ENCODE measurements at places on chromosomes 2 and 18.

- DNase-seq: no peak
Measured at GRCh38 chr2:240579071-240579762, 7.3 kb upstream of the CAPN10 start.

DNA sequence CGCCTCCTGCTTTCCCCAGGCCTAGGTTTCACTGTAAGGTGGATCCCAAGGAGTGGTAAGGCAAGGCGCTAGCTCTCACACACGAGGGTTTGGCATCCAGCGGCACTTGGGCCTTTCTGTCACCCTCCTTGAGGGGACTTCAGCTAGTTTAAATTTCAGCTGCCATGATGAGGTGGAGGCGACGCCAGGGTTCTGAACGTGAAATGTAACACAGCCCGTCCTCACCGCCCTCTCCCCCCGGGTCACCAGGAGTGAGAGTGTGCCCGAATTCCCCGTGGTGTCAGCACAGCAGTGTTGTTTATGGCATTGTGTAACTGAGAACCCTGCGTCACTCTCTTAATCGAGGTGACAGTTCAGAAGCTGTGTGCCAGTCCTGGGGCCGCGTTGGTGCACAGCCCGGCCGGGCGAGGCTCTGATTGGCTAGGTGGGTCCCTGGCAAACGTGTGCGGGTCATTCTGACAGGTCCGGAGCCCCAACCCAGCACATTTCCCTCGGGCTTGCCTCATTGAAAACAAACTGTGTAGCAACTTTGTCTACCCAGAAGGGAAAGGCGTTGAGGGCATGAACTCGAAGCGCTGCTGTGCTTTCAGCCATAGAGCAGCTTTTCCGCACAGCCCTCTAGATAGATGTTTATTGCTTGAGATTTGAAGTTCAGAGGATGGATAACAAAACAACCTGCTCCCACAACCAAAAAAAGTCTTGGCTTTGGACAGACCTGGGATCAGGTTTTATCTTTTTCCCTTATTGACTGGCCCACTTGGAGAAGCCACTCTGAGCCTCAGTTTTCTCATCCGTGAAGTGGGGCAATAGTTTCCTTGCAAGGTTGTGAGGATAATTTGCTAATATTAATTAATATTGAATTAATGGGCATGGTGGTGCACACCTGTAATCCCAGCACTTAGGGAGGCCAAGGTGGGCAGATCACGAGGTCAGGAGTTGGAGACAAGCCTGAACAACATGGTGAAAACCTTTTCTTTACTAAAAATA is 4.9 kb downstream of the CIDEA start:
- DNase-seq: no peak

DNA sequence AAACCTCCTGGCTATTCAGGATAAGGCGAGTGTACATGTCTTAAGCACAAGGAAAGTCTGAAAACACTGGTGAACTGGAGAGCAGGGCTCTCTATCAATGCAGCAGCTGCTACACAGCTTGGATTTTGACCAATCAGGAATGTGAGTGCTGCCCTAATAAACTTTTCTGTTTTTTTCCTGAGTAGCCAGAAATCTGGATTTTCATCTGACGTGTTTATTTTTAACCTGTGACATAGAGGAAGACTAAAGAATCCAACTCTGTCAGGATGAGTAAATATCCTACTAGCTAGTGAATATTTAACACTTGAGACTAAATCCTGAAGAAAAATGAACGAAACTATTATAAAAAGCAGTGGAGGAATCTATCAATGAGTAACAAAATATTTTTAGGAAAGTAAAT is 1638.9 kb downstream of the LRP1B start:
- no peak for DNase-seq

DNA sequence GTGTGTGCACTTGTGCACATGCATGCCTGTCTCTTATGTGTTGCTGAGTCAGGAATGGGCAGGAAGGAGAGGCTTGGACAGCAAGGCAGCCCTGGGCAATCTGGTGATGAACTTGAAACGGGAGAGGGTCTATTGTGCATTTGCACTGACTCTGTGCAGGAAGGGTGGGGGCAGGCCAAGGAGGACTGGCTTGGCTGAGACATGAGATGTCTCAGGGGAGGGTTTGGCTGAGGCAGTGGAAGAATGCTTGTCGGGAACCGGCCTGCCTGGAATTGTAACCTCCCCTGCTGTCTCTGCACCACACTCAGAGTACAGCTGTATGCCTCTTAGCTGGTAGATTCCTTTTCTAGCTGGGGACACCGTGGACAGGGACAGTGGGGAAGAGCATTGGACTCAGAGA is 176.1 kb upstream of the TNP1 start:
- DNase-seq: no peak

DNA sequence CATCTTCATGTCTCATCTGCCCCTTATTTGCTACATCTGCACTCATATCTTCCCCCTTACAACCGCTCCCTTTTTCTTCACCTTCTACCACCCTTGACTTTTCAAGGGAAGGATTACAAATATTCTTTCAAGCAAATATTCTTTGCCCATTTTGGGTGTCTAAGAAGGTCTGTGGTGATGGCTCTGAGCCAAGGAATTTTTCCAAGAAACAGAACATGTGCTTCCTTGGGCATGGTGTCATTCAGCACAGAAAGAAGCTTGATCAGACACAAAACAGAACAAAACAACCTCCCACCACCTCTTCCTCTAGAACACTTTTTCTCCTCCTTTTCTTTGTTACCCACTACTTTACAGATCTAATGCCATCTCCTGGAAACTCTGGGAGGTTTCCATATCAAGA is 313.7 kb downstream of the SATB2 start:
- DNase-seq: no peak

DNA sequence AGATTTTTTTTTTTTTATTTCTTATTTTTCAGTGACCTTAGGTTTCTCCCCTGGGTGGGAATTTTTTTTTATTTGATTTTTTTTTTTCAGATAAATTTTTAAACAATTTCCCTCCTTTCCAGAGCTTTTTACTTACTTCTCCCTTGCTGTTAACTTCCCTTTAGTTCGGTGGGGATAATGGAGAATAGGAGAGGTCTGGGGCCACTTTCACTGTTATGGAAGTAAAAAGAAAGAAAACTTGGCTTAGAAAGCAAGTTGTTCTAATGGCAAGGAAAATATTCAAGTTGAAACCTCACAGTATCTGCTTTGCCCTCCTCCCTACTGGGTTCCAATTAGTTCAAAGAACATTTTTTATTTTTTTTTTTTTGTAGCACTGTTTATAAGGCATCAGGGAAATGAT is 537.1 kb upstream of the NXPH2 start:
- DNase-seq: no peak

DNA sequence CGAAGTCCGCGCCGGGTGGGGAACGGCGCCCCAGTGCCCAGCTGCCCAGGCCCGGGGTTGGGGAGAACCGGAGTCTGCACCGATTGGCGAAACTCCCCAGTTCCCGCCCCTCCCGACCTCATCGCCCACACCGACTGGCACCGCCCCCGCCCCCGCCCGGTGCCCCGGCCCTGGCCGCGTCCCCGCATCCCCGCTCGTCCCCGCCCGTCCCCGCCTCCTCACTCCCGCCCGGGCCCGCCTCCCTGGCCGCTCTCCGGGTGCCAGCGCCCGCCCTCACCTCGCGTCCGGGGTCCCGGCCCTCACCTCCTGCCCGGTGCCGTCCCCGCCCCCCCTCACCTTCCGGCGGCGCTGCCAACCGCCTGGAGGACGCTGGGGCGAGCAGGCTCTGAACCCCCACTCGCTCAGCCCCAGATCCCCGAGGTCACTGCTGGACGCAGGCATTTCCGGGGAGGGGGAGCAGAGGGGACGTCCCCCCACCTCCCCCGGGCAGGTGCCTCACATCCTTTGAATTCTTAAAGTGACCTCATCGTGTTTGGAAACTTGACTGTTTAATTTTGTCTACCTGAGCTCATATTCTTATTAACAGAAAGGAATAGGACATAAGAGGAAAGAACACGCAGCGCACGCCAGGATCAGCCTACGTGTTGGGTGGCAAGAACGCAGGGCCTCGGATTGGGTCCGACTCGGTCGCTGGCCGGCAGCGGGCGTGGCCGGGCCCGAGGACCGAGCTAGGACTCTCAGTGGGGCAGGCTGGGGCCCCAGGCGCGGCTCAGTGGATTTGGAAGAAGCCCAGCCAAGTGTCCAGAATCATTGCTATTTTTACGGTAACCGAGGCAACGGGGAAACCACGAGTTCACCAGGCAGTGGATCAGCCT is at the start of gene FAM110C:
FAM110C (minus strand) TSS at position 35 of the 875 bp plus-strand sequence. CDS start 120 bp downstream, outside the sequence.
- DNase-seq: no peak

DNA sequence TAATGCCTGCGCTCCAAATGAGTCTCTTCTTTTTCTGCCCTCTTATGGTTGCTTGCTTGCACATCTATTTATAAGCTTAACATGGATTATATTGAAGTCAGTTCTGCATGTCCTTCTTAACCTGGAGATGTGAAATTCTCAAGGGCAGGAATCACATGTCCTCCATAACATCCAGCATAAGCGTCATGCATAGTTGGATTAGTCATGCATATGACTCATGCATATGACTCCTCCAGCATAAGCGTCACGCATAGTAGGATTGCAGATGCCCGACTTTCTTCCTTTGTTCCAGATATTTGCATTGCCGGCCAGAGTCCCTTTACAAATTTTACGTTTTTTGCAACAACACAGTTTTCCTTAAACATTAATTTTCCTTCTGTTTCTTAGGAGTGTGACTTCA is 308.6 kb downstream of the TGIF1 start:
- DNase-seq: peak; percentile 94

DNA sequence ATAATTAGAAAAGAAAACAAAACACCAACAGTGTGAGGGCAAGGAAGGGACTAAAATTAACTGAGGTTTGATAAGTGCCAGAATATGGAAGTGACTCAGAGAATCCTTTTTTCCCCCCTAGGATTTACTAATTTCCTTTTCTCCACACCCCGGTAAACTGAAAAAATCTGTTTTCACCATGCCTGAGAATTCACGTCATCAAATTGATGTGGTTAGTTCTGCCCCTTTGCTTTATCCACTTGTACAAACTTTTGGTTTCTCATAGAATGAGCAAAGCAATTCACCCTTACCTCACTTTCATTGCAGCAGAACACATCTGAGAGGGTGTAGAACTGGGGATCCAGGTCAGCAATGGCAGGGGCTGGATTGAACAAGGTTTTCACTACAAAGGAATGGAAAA is 57.8 kb downstream of the RBKS start:
- peak; percentile 5 for DNase-seq

DNA sequence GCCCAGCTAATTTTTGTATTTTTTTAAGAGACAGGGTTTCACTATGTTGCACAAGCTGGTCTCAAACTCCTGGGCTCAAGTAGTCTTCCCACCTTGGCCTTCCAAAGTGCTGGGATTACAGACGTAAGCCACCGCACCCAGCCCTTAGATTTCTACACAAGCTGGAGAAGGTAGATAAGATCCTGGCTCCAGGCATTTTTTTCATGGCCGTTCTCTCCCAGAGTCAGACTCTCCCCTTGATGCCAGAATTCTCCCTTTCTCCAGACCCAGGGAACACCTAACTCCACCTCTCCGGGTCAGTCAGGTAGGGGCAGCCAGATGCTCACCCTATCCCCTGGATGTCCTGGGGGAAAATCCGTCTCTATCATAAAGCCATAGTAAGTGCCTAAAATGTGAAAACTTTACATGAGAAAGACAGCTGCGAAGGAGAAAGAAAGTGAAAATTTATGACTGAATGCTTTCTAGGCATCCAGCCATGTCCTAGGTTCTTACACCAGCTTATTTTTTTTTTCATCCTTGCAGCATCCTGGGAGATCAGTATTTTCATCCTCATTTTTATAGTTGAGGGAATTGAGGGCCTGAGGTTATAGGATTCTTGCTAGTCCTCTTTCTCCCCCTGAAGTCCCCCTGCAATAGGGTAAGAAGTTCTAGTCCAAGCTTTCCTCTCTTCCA is 16.3 kb downstream of the SIX3 start:
- no peak for DNase-seq

GRCh38 chr2:105866216-105867185 is 121.8 kb downstream of the NCK2 start:
- peak; percentile 46 for DNase-seq

GRCh38 chr2:160096409-160096808 is 34.0 kb upstream of the PLA2R1 start:
- no peak for DNase-seq

DNA sequence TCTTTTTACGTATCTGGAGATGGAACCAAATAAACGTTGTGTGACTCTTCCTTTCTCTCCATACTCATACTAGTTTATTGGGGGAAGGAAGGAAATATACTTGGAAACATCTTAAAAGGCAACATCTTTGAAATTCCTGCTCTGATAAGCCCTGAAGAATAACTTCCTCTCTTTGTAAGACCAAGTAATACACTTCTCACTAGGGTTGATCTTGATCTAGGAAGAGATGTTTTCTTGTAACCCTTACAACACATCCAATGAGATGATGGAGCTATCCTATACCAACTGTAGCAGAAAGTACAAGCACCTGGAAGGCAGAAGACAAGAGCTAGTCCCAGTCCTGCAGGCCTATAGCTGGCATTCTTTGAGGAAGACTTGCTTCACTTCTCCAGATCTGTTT is 2.0 kb downstream of the ANKRD44 start:
- no peak for DNase-seq

- no peak for DNase-seq
Measured at GRCh38 chr2:3572620-3573019, 2.4 kb upstream of the RPS7 start.

DNA sequence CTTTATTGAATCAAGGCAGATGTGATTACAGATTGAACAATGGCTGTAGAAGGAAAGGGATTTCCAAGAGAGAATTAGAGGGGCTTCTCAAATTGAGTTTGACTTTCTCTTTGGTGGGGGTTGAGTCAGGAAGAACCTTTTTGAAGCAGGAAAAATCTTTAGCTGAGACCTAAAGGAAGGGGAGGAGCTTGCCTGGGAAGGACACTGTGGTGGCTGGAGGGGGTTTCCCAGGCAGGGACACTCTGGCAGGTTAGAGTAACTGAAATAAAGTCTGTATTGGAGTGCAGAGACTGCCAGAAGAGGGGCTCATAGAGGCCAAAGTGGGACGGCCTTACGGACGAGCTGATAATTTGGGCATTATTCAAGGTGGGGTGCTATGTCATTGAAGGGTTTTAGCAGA is 69.3 kb downstream of the NEDD4L start:
- DNase-seq: no peak

- DNase-seq: no peak
Measured at GRCh38 chr18:10565835-10566234, 40.0 kb downstream of the NAPG start.

GRCh38 chr2:98367721-98368120 is 21.5 kb downstream of the CNGA3 start:
- DNase-seq: no peak

GRCh38 chr2:17521621-17522020 is 3.4 kb upstream of the RAD51AP2 start:
- no peak for DNase-seq

- DNase-seq: no peak
Measured at GRCh38 chr2:239866350-239866749, 158.8 kb downstream of the NDUFA10 start.

DNA sequence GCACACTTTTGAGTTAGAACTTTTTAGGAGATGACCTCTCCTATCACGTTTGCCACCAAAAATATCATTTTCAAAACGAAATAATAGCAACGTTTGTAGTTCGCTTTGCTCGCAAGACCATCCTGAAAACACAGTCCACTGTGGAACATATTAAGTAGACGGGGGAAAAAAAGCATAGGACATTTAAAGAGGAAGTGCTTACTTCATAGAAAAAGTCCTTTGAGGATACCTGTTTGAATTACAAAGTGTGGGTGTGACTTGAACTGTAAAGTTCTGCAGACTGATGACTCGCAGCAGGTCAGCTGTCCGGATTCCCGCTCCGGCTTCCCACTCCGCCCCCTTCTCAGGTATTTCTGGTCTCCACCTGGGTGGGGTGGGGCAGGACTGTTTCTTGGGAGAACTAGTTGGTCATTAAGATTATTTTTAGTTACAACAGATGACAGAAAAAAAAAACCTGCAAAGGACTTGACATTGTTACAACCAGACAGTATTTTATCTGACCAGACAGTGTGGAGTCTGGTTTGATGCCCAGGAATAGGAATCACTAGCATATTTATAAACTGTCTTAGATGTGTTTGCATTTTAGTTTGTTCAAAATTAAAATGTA is 13.3 kb downstream of the CNOT11 start:
- DNase-seq: no peak
